ENCODE measurements at places on chromosomes 4 and X.

GRCh38 chrX:22758807-22759481 is 240.8 kb upstream of the DDX53 start:
- no peak for DNase-seq

DNA sequence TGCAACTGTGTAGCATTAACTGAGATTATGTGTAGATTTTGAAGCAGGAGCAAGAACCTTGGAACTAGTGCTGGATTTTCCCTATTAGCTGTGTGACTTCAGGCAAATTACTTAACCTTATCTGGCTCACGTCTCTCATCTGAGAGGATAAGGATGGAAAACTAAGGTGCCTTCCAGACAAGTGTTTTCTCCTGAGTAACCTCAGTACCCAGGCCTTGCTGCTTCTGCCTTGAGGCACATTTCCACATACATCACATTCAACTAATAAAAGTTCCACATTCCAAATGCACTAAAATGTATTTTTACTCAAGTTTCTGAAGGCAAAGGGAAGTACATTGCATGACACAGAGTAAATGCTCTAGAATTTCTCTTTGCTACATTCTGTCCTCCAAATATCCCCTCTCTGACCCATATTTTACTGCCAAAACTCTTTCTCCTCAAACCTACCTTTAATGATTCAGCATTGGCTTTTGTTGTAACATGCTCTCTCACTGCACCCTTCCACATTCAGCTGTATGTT is 195.4 kb upstream of the ADGRL3 start:
- DNase-seq = no peak

- DNase-seq = peak; percentile 6
These were observed 20.1 kb upstream of the XPNPEP2 start for GRCh38 chrX:129718676-129719075.

DNA sequence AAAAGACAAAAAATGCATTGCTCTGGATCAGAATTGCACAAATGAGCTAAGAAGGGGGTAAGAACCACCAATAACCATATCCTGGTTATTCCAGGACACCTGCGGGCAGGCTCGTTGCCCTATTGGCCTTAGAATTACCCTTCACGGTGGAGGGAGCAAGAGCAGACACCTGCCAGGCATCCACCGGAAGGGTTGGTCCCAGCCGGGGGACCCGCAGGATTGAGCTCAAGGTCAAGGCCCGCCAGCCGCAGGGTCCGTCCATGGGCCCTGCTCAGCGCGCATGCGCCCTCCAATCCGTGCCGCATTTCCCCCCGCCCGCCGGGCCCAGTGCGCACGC is 575 bp downstream of the SLC25A6 start:
- DNase-seq = no peak

- DNase-seq = no peak
These were observed 176.9 kb upstream of the ARSJ start for GRCh38 chr4:114156371-114156770.

GRCh38 chr4:35970366-35970960 is 273.9 kb downstream of the ARAP2 start:
- DNase-seq = no peak

GRCh38 chr4:5051278-5052203 is at the start of gene STK32B:
TSS of gene STK32B (plus strand) at chr4:5051480.
- peak; percentile 69 for DNase-seq

- no peak for DNase-seq
These were observed 4.1 kb upstream of the FAM200B start for GRCh38 chr4:15677507-15677988.

DNA sequence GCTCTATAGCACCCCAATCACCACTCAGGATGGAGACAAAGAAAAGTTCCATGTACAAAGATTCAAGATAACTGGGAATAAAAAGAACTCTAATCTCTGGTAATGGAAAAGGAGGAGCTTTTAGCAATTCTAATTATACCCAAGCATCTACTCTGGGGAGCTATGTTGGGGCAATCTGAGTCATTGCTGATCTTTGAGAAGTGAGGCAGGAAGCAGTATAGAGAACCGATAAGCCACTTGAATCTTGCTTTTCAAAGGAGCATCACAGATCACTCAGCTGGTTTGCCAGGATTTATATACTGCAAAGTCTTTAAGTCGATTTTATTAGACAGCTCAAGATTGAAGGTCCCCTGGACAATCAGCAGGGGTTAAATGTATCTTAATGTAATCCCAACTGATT is 220.0 kb downstream of the ENOX2 start:
- DNase-seq = no peak

DNA sequence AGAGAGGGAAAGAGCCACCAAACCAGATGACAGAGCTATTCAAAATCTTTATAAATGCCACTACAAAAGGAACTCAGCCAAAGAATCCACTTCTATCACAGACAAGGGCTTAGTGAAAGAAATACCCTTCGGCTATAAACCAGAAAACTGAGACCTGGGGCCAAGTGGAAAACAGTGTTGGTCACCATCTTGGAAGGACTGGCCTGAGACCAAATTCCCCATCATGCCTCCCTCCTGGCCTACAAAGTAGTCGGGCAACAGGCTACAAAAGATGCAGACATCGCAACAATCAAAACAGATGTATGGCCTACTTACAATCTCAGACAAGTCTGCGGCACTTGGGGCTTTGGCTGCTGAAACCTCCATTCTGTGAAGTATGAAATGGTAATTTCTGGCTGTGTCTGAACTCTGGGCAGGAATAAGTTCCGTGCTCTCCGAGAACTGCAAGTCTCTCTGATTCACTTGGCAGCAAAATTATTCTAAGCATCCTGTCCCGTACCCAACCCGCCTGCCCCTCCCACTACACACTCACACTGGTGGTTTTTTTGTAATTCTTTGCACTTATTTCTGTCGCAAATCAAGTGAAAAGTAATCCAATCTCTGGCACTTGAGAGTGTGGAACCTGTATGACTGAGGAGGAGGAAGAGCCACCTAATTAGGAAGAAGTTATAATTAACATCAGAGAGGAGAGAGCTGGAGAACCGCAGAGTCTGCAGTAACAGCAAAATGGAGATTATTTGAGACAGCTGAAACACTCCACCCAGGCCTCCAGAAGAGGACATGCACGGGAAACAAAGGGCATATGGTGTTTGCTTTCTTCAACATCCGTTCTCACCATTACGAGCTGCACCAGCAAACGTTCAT is 87.8 kb downstream of the SH3KBP1 start:
- DNase-seq = no peak

DNA sequence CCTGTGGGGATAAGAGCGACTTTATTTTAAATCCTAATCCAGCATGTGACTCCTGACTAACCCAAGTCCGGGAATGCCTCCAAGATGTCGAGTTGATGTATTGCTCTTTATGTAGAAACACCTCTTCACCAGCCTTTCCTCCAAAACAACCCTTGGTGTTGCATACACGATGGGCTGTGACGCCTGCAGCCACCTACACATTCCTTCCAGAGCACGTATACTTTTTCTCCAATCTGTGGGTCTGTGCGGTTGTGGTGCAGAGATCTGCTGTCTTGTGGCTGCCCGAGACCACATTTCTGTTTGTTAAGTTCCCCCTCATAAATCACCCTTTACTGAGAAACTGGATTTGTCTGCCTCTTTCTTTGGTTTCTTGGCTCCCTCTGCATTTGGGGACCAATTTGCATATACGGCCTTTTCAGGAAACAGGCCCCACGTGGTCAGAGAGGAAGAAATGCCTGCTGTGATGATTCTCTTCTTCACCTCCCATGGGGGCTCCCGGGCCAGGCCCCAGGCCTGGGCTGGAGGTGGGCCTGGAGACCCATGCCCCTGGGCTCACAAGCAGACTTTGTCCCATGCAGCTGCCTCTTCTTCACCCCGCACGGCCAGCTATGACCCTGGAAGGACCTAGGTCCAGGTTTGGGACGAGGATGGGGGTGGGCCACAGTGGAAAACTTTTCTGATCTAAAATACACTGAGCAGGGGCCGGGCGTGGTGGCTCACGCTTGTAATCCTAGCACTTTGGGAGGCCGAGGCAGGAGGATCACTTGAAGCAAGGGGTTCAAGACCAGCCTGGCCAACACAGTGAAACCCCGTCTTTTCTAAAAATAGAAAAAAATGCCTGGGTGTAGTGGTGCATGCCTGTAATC is 21.4 kb upstream of the AFAP1 start:
- DNase-seq = peak; percentile 24

GRCh38 chr4:82076809-82077208 is 297.0 kb downstream of the HNRNPD start:
- no peak for DNase-seq

- DNase-seq = no peak
These were observed 85.8 kb downstream of the ARHGAP6 start for GRCh38 chrX:11579636-11580600.

- no peak for DNase-seq
These were observed 247.8 kb upstream of the POU3F4 start for GRCh38 chrX:83260288-83260687.

- no peak for DNase-seq
These were observed 18.6 kb downstream of the PALLD start for GRCh38 chr4:168515222-168516011.

DNA sequence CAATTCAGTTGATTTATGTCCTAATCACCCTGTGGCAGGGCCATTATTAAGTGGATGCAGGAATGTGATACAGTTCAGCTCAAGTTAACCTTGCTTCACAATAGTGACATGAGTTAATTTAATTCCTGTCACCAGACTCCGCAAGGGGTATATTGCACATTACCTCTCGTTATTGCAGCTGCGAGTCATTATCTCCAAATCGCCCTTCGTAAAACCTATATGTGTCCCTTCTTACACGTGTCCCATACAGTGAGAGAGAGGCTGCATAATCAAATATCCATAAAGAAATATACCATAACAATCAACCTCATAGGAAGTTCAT is 369.9 kb upstream of the ANXA10 start:
- DNase-seq = no peak

DNA sequence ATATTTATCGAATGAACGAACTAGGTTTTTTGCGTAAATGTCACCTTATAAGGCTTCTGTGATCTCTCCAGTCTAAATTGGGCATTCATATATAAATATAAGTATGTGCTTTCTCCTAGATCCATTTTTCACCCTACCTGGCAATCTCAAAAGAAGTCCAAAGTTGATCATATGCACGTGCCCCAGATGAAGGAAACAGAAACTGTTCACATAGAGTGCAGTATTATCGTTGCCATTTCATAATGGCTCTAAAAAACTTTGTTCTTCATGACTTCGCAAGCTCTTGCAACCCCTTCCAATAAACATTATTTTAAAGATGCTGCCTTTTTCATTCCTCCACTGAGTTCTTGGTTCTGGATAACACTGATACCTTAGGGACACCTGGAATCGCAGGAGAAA is 708 bp downstream of the INTS12 start:
- peak; percentile 41 for DNase-seq

DNA sequence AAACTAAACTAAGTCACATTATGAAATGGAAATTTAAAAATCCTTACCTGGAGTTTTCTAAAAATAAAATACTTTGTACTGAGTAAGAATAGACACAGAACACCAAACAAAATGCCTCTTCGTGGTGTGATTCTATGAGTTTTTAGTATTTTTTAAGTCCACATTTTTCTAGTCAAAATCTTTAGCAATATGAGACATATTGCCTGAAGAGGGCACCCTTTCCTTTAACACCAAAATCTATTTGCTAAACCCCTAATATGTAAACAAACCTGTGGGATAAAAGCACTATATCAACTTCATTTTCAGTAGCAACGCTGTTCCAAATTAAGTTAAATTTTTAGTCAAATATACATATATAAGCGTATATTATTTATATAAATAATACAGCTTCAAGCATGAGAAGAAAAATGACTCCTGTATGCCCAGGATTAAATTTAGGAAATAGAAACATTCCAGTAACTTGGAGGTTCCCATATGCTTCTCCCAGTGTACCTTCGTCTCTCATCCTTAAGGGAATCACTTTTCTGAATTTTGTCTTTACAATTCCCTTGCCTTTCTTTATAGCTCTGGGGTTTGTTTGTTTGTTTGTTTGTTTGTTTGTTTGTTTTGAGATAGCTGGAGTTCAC is 23.0 kb upstream of the PGM2 start:
- DNase-seq = peak; percentile 71

DNA sequence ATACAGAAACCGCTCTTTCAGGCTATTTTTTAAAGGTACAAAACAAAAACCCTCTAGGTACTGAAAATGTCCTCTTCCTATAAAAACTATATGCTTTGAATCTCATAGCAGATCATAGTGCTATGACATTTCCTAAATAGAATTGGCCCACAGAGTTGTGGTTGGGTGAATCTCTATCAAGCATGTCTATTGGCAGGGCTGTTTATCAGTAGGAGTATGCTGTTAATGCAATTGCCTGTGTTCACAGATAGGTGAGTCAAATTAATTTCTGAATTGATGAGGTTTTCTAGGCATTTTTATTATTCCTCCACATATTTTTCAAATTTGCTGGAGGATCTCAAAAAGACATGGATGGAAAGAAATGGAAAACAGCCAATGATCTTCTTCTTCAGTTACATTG is 73.9 kb downstream of the QRFPR start:
- DNase-seq = no peak

DNA sequence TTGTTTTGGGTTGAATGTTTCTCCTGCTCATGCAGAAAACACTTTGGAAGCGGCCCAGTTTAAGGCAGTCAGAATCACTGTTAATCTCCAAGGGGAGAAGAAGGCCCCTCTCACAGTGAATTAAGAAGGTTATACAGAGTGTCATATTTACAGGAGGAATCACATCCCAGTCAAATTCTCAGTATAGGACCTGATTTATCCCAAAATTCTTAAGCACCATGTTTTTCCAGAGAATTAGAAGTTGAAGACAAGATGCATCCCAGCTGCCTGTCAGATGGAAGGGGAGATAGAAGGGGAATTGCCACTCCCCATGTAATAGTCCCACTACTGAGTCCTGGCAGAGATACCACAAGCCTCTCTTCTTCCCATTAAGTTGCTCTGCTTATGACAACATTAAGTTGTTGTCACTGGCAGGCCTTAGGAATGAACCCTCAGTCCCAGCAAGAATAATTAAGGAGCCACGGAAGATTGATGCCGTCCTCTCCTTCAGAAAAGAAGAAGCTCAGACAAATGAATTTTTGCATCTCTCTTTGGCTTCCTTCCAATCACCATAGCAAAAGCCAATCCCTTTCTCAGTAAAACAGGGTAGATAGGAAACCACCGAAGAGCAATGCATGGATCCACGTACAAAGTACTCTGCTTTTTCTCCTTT is 138.4 kb downstream of the LDB2 start:
- no peak for DNase-seq

GRCh38 chr4:46386570-46386969 is 3.4 kb downstream of the GABRA2 start:
- DNase-seq = no peak

- no peak for DNase-seq
These were observed 91.6 kb upstream of the BMP2K start for GRCh38 chr4:78684325-78685079.

DNA sequence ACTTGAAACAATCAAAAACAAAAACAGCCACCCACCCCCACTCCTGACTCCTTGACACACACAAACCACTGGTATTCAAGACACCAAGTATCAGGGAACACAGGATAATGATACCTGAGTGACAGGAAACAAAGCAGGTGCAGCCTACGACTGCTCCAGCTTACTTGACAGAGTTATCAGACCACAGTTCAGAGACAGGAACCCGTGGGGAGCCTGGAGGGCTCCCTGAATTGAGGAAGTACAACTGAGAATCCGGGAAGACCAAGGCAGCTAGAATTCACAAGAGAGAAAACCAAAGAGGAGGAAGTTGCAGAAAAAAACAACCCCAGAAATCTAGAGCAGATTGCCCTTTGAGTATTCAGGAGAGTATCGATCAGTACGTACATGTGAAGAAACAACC is 20.5 kb downstream of the COMMD8 start:
- DNase-seq = peak; percentile 66

Measured in suppressor macrophage treated with lipopolysaccharide for 4 hours (primary cell).